ENCODE measurements at places on chromosomes 12 and 14. TPM values are rescaled to one million over a fixed set of nuclear protein-coding genes. Genes with fewer than 3 reads are reported as not detected.

Gene GPD1
- total RNA-seq = not detected

Gene SLC38A4
- 4.2 TPM for total RNA-seq

Gene TPH2
- not detected for total RNA-seq

Gene EPYC
- not detected for total RNA-seq

Gene TTC6
- 0.09 TPM for total RNA-seq

Gene WNT5B
- 39.5 TPM for total RNA-seq

Gene PTGES3
- 102 TPM for total RNA-seq

Gene ETFBKMT
- 2.0 TPM for total RNA-seq

Gene NGB
- not detected for total RNA-seq

Data from smooth muscle cell of the umbilical artery (primary cell).